ENCODE measurements at places on chromosomes 5 and 9.

- no peak for DNase-seq
Measured at GRCh38 chr5:2006971-2007291, 124.2 kb upstream of the IRX4 start.

- no peak for DNase-seq
Measured at GRCh38 chr5:173271419-173271818, 36.4 kb upstream of the NKX2-5 start.

- DNase-seq: peak; percentile 56
Measured at GRCh38 chr9:6788162-6789016, 30.6 kb downstream of the KDM4C start.

DNA sequence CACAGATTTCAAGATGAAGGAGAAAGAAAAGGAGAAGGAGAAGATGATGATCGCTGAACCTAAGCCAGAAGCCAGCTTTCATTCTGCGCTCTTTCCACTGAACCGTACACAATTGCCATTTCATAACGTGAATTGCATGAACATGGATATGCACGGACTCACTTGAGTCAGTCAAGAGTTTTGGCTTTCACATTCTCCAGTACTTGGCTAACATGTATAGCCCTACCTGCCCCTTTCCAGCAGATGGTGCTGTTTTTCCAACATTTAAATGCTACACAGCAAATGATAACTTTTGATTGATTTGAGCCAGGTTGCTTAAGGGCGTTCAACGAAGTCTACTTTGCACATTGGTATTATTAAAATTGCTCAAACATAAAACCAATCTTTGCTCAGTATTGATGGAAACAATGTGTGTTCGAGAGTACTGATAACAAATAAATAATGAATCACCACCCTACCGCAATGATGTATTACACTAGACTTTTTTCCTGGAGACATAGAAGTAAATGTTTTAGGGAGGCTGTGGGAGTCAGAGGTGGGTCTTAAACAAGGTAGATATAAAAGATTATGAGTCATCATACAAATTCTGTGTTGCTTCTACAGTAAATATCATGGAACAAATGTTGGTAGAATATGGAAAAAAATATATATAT lies 196.4 kb downstream of the TRPM3 start:
- DNase-seq: peak; percentile 86

- no peak for DNase-seq
Measured at GRCh38 chr9:3675946-3676345, 150.1 kb upstream of the RFX3 start.

- DNase-seq: no peak
Measured at GRCh38 chr5:123091298-123092222, 2.5 kb downstream of the PRDM6 start.

DNA sequence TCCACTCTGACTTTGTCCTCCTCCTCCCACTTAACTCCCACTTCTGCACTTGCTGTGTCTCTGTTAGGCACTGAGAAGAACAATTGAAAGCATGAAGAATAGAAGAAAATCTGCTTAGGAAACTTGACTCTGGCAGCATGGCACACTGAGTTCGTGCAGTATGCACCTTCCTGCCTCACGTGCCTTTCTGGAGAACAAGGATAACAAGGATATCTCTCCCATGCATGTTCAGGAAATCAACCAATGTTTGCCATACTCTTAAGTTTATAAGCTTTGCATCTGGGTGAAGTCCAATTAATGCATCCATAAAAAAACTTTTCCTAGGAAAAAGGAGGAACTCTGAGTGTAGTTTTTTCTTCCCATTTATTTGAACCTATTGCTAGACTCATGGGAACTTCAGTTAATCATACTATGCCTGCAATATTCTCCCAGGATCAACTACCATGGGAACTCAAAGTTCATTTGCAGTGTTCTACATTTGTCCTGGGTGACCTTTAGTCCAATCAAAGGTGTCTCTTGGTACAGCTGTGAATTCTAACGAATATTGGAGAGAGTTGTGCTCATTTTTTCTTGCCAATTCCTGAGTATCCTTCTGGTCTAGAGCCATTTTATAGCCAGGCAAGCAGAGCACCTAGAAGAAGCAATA lies 227.0 kb downstream of the ENC1 start:
- DNase-seq: no peak

- DNase-seq: no peak
Measured at GRCh38 chr9:20070336-20070735, 281.5 kb upstream of the SLC24A2 start.

- peak; percentile 90 for DNase-seq
Measured at GRCh38 chr5:73122875-73123810, 2.8 kb downstream of the TMEM171 start.

DNA sequence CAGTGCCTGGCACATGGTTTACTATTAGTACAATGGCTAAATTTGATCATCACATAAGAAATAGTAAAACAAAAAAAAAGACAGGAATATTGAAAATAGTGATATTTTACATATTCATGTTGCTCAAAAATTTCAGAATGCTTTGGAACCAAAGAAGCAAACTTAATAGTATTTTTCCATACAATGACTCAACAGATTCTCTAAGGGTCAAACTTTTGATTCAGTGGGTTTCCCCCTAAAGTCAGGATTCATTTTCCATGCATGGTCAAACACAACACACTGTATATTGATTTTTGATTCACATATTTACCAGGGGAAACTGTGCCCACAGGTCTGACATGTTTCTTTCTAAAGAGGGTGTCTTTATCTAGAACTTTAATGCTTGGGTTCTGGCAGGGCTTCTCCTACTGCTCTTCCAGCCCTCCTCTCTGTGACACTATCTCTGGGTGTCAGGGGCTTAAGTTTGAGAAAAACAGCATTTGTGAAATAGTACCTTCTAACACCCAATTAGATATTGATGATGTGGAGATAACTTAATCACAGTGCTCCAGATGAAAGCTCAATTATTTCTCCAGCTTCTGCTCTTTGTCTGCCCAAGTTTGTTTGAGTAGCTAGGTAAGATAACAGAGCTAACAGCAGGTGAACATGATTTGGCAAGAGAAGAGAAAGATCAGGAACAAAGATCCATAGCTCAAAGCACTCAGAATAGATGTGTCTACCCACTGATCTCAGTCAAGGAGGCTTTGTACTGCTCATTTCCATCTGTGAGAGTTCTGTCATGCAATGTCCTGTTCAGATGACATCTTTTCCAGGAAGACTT lies 35.5 kb upstream of the ELL2 start:
- DNase-seq: no peak

- no peak for DNase-seq
Measured at GRCh38 chr5:57231607-57232006, 57.7 kb downstream of the GPBP1 start.

DNA sequence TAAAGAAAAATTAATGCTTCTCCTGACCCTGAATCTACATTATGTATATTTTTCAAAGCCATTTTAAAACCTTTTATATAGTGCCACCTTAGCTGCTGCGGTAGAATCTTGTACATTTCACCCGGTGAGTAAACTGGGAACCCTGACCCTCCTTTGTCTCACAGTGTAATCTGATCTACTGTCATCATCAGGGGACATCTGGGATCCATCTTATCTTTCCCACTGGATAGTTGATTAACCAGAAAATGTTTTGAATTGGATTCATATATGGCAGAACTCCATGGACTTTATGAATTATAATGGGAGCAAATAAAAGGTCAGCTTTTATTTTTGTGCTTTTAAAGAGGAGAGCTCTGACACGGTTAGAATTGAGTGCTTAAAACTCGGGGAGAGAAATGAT lies 95.0 kb downstream of the ADAMTSL1 start:
- peak; percentile 34 for DNase-seq

- DNase-seq: no peak
Measured at GRCh38 chr5:30050056-30050815, 1143.2 kb upstream of the CDH6 start.

- peak; percentile 71 for DNase-seq
Measured at GRCh38 chr9:121267689-121268597, at the start of gene GSN. Gene GSN (plus strand): TSS chr9:121268162. CDS start chr9:121301972, 33,810 bp downstream.

- peak; percentile 90 for DNase-seq
Measured at GRCh38 chr5:72387985-72388384, 67.8 kb downstream of the PTCD2 start.

DNA sequence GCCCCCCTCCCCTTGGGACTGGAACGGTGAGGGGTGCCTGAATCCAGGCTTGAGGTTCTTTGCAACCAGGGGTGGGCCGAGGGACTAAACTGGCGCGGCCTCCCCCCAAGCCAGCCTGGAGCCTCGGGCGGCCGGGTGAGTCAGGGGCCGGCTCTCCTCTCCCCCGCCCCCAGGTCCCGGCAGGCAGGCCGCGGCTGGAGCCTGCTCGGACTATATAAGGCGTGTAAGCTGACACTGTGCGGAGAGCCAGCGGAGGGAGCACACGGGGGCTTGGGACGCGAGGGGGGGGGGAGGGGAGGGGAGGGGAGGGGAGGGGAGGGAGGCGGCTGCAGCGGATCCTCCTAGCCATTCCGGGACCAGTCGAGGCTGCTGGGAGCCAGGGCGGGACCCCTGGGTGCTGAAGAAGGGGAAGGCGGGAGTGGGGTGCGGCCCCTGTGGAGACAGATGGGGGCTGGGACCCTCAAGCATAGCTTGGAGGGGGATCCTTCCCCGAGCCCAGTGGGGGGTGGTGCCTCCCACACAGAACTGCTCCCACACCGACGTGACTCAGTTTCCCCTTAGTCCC lies 595 bp downstream of the PDLIM7 start:
- peak; percentile 90 for DNase-seq

- no peak for DNase-seq
Measured at GRCh38 chr5:139402561-139403158, 1.2 kb downstream of the SPATA24 start.

DNA sequence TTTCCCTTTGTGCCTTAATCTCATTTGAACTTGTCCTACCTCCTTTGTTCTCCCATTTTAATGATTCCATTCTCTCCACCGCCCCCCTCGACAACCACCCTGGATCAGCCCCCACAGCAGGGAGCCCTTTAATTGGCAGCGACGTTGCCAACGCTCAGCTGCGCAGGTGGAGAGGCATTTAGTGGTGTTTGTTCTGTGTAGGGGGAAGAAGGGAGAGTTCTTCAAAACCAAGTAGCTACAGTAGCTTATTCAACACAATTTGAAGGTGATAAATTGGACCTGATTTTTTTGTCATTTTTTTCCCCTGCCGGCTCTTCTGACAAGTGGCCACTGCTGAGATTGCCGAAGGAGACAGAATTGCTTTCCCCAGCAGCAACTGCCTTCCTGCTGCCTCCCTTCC lies 499.1 kb downstream of the CDK5RAP2 start:
- DNase-seq: no peak

Measured in LHCN-M2 (cell line).